ENCODE measurements at places on chromosomes 2 and 18.

DNA sequence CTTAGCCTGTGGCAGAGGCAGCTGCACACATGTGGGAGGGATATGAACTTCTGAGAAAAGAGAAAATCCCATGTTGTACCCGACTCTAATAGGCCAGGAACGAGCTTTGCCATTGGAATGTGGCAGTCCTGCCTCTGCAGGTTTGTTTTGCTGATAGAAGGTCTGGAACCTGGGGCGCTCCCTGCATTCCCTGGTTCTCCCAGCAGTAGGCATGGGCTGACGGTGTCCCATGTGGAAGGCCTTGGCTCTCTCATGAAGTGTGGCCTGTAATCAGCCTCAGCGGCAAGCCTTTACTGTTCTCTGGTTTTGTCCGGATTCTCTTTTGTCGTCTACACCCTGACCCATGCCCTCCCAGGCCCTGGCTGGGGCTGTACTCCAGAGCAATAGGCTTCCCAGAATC lies 72.3 kb downstream of the KIF5C start:
- no peak for DNase-seq

GRCh38 chr2:120857931-120858330 lies 122.3 kb downstream of the GLI2 start:
- no peak for DNase-seq

- DNase-seq, result no peak
Observed at GRCh38 chr2:178517496-178517895, 37.2 kb downstream of the PLEKHA3 start.

DNA sequence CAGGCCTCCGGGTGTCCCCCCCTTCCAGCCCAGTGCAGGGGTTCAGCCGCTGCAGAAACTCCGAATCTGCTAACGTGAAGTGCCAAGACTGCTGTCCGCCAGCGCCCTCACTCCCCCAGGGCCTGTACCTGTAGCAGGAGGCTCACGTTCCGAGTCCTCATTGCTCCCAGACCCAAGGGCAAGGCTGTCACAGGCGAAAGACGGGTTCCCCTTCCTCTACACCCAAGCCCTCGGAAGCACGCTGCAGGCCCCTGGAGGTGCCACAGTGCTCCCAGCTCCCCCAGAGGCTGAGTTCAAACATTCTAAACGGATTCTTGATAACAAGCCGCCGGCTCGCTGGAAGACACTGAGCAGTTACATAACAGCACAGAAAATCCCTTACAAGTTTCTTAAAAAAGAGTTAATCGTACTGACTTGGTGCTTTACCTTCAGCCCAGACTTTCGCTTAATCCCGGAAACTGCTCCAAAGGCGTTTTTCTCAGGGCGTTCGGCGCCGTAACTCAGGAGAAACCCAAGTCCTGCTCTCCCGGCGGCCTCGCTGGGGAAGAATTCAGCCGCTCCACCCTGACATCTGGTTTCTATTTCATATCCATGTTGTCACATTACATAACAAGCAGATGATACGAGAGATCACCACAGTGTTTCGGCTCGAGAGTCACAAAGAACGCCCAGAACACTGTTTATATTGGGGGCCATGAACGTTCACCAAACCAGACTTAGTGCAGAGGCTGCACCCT lies 92.0 kb downstream of the HDAC4 start:
- no peak for DNase-seq

- DNase-seq, result peak; percentile 44
Observed at GRCh38 chr2:246489-247144, 17.2 kb downstream of the SH3YL1 start.

GRCh38 chr18:23277399-23277798 lies 142.1 kb downstream of the CABLES1 start:
- DNase-seq, result no peak

- DNase-seq, result no peak
Observed at GRCh38 chr2:236656721-236657120, 87.1 kb downstream of the ACKR3 start.

GRCh38 chr2:105315314-105315713 lies 14.2 kb downstream of the TGFBRAP1 start:
- no peak for DNase-seq

DNA sequence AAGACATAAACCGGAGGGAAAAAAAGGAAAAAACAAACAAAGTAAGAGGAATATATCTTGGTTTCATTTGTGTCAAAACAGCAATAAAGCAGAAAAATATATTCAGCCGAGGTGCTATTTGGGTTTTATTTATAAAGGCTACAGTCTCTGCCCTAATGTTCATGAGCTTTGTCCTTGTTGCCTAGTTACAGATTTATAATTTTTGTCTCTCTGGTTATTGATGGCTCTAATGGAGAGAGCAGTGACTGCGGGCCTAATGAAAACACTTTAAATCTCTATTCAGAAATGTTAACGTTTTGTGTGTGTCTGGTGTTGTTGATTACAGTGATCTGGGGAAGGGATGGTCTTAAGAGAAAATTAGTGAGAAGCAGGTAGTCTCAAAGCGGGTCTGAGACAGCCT lies 854.0 kb upstream of the LRRTM1 start:
- DNase-seq, result no peak

DNA sequence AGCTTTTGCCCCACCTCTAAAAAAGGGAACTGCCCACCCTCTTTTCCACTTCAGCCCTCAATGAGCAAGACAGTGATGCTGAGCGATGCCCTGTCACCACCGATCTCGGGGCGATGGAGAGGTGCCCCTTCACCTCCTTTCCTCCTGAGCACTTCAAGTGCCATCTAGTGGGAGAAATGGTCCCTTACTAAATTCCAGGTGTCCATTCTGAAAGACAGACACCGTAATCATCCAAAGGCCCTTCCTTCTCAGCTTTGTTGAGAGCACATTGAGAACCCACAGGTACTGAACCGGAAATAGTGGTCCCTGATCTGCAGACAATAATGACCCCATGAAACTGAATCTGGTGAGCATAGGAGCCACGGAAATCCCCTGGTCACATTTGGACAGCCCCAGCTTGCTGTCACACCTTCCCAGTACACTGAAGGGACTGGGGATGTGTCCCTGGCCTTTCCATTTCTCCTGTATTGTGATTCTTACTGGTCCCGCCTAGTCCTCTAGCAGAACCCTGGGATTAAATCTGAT lies 38.5 kb downstream of the KCTD18 start:
- peak; percentile 16 for DNase-seq

- no peak for DNase-seq
Observed at GRCh38 chr2:109674894-109675534, 60.9 kb downstream of the SOWAHC start.

Measured in SHP77 (cell line).